Heart right ventricle (tissue), 16 donors: ENCODE measurements at places on chromosomes 4 and X. TPM values are rescaled to one million over a fixed set of nuclear protein-coding genes. Genes with fewer than 3 reads are reported as not detected.
A peak's percentile ranks its signal among the peaks of the same experiment; 100 is the strongest.

DNA sequence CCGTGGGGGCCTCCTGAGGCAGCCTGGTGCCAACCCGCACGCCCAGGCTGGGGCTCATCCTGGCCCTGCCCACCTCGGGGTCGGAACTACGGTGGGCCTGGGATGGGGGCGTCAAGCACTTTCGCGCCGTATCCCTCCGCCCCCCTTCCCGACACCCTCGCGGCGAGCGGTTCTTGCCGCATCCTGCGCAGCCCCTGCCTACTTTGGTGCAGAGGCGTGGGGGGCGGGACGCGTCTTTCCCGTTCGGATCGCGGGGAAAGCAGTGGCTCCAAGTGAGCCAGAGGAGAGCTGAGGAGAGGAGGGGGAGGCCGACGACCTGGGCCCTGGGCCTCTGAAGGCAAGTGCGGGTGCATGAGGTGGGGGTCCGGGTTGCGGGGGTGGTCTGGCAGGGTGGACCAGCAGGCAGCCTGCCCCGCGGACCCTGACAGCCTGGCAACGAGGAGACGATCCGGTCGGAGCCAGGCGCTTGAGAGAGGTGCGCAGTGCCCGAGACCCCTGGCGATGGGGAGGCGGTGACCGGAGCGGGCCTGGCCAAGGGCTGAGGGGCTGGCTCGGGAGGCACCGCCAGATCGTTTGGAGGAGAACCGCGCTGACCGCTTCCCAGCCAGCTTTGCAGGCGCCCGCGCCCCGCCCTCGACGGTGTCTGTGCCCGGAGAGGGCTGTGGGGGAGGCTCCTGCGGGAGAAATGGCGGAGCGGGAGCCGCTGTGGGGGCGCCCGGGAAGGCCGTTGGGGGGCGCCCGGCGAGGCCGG is at the start of gene GPRASP2:
Gene GPRASP2 (plus strand): TSS at position 233 of the 751 bp plus-strand sequence. CDS start 2,422 bp downstream, outside the sequence.
- DNase-seq, result peak; percentile 33
- no peaks in the 10 kb centered on the region for H3K27me3 ChIP-seq
- H3K27ac ChIP-seq, result peak within 1 kb of the TSS; percentile 79
- H3K4me1 ChIP-seq, result no peaks in the 10 kb centered on the region
- no peaks in the 10 kb centered on the region for H3K36me3 ChIP-seq

Gene DTHD1
- total RNA-seq, result not detected

DNA sequence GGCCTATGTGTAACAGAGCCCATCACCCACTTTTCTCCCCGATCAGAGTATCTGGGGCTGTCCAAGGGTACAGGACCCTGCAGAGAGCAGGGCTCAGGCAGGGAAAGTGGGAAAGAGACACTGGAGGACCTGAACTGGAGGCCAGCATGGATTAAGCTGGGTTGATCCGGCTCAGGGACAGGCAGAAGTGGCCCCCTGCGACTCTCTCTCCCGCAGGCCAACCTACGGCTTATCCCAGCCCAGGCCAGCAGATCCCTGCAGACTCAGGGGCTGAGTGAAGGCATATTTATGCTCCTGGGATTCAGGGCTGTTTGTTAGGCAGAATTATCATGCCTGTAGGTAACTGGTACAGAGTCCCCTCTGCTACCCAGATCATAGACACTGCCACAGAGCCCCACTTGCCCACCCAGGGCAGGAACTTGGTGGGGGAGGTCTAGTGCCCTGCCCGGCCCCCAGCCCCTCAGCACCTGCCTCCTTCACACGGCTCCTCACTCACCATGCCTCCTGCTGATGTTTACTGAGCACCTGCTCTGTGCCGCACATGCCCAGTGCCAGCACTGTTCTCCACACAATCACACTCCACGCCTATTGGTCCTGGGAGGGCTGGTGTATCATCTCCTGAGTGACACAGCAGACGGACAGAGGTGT is 87.3 kb downstream of the ADRA2C start:
- no peak overlapping the region for H3K4me3 ChIP-seq
- no peaks in the 10 kb centered on the region for H3K36me3 ChIP-seq
- H3K27me3 ChIP-seq, result peaks cover 14% of the 10 kb centered on the region
- no peak for DNase-seq
- H3K4me1 ChIP-seq, result no peaks in the 10 kb centered on the region

GRCh38 chr4:113524096-113524495 is 237.4 kb downstream of the CAMK2D start:
- no peak overlapping the region for H3K27ac ChIP-seq
- peaks cover 71% of the 10 kb centered on the region for H3K36me3 ChIP-seq
- H3K4me1 ChIP-seq, result no peaks in the 10 kb centered on the region
- DNase-seq, result no peak

GRCh38 chr4:10077483-10078335 is 38.9 kb downstream of the WDR1 start:
- peaks cover 96% of the 10 kb centered on the region for H3K36me3 ChIP-seq
- no peak overlapping the region for H3K4me3 ChIP-seq
- no peak for DNase-seq
- no peak overlapping the region for H3K27ac ChIP-seq
- H3K4me1 ChIP-seq, result peaks cover 44% of the 10 kb centered on the region
- no peaks in the 10 kb centered on the region for H3K27me3 ChIP-seq

- no peak overlapping the region for H3K27ac ChIP-seq
- peaks cover 16% of the 10 kb centered on the region for H3K4me1 ChIP-seq
- H3K27me3 ChIP-seq, result no peaks in the 10 kb centered on the region
- peak overlapping the region; percentile 44 for H3K4me3 ChIP-seq
- no peaks in the 10 kb centered on the region for H3K36me3 ChIP-seq
Measured at GRCh38 chrX:131763674-131764073, 219.8 kb downstream of the OR13H1 start.
